Activated CD8-positive, alpha-beta memory T cell treated with anti-CD3 and anti-CD28 coated beads for 36 hours (primary cell): ENCODE measurements at places on chromosomes 12 and 14. TPM values are rescaled to one million over a fixed set of nuclear protein-coding genes. Genes with fewer than 3 reads are reported as not detected.

IGF1 gene
- 0.78 TPM for total RNA-seq

FCF1 gene
- total RNA-seq: 83.0 TPM

POTEG gene
- total RNA-seq: not detected

BDKRB1 gene
- total RNA-seq: not detected

CCDC175 gene
- not detected for total RNA-seq

AHNAK2 gene
- total RNA-seq: not detected

AQP6 gene
- not detected for total RNA-seq

P2RX2 gene
- not detected for total RNA-seq

PCED1B gene
- total RNA-seq: 86.5 TPM

NRXN3 gene
- total RNA-seq: not detected

AKT1 gene
- 155 TPM for total RNA-seq

PIWIL1 gene
- not detected for total RNA-seq

FAM222A gene
- 2.1 TPM for total RNA-seq
